NCI-H526 (cell line): ENCODE measurements at places on chromosomes 7 and 10.

GRCh38 chr10:67935223-67935622 lies 50.8 kb downstream of the SIRT1 start:
- DNase-seq, result no peak

DNA sequence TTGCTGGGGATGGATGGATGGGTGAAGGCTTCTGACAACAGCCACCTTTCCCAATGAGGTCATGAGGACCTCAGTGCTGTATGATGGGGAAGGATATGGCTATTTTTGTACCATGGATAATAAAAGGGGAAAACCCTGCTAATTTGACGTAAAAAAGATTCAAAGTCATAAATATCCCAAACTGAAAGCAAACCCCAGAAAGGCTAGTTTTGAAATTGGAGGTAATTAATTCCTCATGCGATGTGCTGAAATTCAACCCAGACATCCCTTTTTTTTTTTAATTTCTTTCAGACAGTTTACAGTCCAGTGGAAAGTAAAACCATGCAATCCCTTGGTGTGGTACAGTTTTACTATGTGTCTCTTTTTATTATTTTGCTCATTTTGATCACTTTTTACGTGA lies 254.5 kb upstream of the BMPER start:
- no peak for DNase-seq

GRCh38 chr7:131322861-131323260 lies 4.8 kb upstream of the MKLN1 start:
- DNase-seq, result no peak

DNA sequence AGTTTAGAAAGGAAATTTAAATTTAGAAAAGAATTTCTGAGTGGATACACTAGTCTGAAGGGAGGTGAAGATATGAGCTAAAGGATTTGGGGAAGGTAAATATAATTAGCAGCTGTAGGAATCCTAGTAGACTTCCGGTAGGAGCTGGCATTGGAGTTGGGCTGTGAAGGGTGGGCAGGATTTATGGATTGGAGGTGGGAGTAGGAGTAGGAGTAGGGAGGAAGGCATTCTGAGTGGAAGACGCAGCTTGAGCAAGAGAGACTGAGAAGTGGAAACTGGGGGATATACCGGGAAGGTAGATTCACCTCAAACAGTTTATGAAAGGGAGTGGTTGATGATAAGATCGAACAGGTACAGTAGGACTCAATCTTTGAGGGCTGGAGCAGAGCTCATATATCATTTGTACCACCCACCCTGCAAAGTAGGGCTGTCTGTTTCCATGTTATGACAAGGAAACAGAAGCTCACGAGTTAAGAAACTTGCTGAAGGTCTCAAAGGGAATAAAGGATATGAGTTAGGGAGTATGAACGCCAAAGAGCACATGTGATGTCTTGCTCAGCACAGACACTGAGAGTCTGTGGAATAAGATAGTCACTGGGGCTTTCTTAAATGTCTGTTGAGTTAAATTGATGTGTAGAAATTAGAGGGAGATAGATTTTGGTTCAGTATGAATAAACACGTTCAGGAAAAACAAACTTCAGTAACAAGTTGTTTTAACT lies 81.6 kb downstream of the RPS24 start:
- no peak for DNase-seq

GRCh38 chr10:47231414-47231813 lies 68.6 kb upstream of the GDF10 start:
- no peak for DNase-seq

GRCh38 chr7:106249488-106249887 lies 35.3 kb downstream of the NAMPT start:
- no peak for DNase-seq

GRCh38 chr7:22346383-22347107 lies 10.4 kb downstream of the RAPGEF5 start:
- DNase-seq, result peak; percentile 90

DNA sequence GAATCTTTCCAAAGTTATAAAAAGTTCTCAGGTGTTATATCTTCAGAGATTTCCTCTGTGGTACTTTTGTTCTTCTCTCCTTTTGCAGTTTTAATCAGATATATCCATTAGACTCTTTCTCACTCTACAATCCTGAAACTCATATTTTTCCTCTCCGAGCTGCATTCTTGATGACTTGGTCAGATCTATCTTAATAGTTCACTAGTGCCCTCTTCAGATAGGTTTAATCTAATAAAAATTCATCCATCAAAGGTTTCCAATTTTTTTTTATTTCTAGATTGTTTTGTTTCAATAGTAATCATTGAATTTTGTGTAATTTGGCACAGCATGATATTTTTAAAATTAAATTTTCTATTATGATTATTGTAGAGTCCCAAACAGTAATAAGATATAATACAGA lies 21.8 kb upstream of the DGKB start:
- no peak for DNase-seq

DNA sequence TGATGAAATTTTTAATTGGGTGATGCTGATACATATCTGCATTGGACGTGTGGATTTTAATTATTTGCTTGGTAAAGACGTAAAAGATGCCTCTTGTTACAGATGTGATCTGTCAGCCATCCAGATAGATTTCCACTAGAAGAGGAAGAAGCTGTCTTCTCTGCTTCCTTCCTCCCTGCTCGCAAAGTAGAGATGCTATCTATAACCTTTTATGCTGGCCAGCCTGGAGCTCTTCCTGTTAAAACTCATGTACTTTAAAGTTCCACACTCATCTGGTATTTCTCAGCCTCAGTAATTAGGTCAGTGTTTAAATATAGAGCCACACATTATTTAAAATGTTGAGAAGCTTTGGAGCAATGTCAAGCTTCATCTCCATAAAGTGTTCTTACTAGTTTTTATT lies 51.2 kb upstream of the TMEM229A start:
- no peak for DNase-seq

- DNase-seq, result no peak
Measured at GRCh38 chr10:77600640-77601039, 37.0 kb downstream of the KCNMA1 start.

- DNase-seq, result no peak
Measured at GRCh38 chr7:82289889-82290288, 153.7 kb downstream of the CACNA2D1 start.

DNA sequence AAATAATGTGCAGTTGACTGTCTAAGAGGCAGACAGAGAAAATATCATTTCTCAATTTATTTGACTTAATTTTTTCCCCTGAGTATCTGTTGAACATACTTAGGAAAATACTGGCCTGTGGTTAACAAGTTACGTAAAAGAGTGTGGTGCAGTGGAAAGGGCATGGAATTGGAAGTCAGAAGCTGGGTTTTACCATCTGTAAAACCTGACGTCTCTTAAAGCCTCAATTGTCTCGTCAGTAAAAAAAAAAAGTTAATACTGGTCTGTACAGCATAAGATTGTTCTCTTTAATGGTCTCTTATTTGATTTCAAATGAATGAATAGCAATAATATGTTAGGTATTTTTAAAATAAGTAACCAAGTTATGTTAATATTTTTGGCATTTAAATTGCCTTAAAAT lies 67.8 kb downstream of the PHTF2 start:
- DNase-seq, result no peak

DNA sequence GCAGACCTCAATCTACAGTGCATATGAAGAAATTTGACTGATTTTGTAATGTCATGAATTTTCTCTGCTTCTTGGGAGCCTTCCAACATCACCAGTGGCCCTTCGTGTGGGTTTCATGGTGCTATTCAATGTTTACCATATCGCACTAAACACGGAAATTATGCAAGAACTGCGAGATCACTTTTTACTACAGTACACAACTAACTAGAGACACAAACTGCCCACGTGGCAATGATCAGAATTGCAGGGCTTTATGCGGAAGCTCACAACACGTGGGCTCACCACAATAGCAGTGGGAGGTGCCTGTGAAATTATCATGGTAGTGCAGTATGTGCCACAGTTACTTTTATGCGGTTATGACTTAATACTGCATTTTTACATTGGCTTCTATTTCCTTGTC lies 449.7 kb upstream of the KLF6 start:
- DNase-seq, result no peak

DNA sequence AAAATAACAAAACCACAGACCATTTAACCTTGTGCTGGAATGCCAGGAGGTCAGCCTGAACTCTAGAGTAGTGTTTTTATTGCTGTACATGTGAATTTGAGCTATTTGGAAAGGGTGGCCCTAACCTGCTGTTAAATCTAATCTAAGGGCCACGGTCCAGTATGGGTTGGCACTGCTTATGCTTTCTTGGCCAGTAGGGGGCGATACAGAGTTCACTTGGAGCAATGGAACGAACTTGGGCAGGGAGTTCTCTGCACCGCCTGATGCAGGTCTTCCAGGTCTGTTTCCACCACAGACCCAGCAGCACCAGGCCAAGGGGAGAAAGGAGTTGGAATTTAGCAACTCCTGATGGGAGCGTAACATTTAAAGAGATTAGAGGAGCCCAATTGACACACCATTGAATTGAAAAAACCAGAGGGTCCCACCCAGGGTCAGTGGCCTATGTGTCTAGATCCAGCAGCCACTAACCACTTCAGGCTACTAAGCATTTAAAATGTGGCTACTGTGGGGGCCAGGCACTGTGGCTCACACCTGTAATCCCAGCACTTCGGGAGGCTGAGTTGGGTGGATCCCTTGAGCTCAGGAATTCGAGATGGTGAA lies 75.7 kb upstream of the EFCAB10 start:
- peak; percentile 81 for DNase-seq

GRCh38 chr7:12221414-12221813 lies 10.3 kb downstream of the TMEM106B start:
- DNase-seq, result no peak

DNA sequence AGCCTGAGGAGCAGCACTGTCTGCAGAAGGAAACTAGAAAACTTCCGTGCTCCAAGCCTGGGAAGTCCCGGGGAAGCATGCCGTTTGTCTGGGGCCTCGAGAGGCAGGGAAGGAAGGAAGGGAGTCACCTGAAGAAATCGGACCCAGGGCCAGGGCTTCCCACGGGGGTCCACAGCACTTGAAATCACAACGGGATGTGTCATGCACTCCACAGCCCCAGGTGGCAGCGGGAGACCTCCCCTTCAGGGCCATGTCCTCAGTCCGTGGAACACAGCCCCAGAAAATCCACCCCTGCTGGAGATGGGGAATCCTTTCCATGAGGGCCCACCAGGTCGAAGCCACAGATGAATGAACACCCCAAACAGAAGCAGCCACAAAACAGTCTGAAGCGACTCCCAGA lies 239.5 kb downstream of the MGMT start:
- DNase-seq, result no peak

GRCh38 chr10:110527731-110528171 lies 30.0 kb downstream of the DUSP5 start:
- no peak for DNase-seq

GRCh38 chr7:155277385-155277994 lies 20.2 kb upstream of the INSIG1 start:
- no peak for DNase-seq

DNA sequence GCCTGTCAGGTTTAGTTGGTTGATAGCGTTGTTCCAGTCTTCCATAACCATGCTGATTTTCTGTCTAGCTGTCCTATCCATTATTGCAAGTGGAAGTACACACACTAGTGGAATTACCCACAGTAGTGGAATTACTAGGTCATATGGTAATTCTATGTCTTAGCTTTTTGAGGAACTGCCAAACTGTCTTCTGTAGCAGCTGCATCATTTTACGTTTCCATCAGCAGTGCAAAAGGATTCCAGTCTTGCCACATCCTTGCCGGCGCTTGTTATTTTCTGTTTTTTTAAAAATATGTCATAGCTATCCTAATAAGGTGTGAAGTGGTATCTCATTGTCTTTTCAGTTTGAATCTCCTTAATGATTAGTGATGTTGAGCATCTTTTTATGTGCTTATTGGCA lies 17.2 kb upstream of the RHBDD2 start:
- no peak for DNase-seq

GRCh38 chr10:61179771-61180170 lies 235.8 kb upstream of the RHOBTB1 start:
- DNase-seq, result no peak

DNA sequence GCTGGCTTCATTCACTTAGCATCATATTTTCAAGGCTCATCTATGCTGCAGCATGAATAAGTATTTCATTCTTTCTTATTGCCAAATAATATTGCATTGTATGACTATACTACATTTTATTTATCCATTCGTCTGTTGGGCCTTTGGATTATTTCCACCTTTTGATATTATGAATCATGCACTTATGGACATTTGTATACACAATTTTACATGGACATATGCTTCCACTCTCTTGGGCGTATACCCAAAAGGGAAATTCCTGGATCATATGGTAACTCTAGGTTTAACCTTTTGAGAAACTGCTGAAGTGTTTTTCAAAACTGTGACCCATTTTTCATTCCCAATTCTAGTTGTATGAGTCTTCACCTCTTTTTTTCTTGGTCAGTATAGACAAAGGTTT lies 80.3 kb upstream of the GNAI1 start:
- no peak for DNase-seq

GRCh38 chr7:26993816-26994810 lies 101.7 kb downstream of the HOXA1 start:
- no peak for DNase-seq

- DNase-seq, result peak; percentile 85
Measured at GRCh38 chr7:137169282-137169698, 174.2 kb downstream of the PTN start.
